ENCODE measurements at places on chromosomes 12 and 14.
A peak's percentile ranks its signal among the peaks of the same experiment; 100 is the strongest.

- DNase-seq: no peak
Measured at GRCh38 chr14:34684578-34684977, 29.8 kb downstream of the CFL2 start.

DNA sequence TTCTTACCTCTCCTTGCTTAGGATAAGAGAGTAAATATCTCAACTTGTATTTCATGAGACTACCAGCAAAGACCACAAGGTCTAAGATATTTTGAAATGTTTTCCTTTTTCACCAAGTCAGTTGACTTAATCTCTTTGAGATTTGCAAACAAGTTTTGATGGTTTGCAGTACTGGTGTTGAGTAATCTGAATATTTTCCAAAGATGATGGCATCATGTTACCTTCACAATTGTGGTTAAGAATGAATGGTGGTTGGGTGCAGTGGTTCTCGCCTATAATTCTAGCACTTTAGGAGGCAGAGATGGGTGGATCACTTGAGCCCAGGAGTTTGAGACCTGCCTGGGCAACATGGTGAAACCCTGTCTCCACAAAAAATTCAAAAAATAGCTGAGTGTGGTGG lies 225.7 kb downstream of the TMTC2 start:
- no peak for DNase-seq

DNA sequence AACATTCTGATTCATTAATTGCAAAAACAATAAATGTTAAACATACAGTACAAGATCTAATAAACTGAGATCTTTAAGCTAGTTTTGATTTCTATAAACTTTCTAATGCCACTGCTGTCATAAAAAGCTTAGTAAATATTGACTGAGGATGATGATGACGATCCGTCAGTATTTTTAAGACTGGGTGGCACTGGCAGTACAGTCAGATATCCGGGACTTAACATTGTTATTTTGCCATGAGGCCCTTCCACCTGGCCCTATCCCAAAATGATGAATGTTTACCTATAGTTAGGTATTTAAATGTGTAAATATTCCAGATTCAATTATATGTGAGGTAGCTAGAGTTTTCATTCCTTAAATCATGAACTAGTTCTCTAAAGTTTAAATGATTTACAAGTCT lies 158.5 kb downstream of the FOXA1 start:
- DNase-seq: no peak

GRCh38 chr14:49463146-49463545 lies 123.0 kb downstream of the RPS29 start:
- no peak for DNase-seq

- no peak for DNase-seq
Measured at GRCh38 chr12:81468206-81468605, 290.9 kb downstream of the PPFIA2 start.

GRCh38 chr14:68707482-68707881 lies 85.4 kb downstream of the ZFP36L1 start:
- DNase-seq: no peak

GRCh38 chr12:77938301-77938700 lies 107.6 kb downstream of the NAV3 start:
- no peak for DNase-seq

DNA sequence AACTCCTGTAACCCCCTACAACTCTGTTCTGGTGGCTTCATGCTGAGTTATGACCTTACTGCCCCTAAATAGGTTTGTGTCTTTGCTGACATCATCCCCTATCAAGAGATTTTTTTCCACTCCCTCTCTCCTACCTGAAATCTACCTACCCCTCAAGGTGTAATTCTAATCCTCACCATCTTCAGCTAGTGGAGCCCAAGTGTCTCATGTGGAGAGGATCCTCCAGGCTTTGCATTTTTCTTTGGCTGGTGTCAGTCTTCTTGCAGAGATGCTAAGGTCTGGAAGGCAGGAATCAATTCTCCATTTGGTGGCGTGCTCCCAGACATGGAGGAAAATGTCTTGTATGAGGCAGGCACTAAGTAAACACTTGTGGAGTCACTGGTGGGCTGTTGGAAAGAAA lies 74.8 kb upstream of the PRMT8 start:
- DNase-seq: no peak

- DNase-seq: no peak
Measured at GRCh38 chr12:6929466-6930452, 2.0 kb downstream of the ATN1 start.

GRCh38 chr12:102961466-102961855 lies 4.0 kb downstream of the ASCL1 start:
- DNase-seq: no peak

GRCh38 chr12:115075552-115076170 lies 391.7 kb upstream of the TBX3 start:
- no peak for DNase-seq

- no peak for DNase-seq
Measured at GRCh38 chr12:1879633-1880032, 38.8 kb downstream of the CACNA2D4 start.

DNA sequence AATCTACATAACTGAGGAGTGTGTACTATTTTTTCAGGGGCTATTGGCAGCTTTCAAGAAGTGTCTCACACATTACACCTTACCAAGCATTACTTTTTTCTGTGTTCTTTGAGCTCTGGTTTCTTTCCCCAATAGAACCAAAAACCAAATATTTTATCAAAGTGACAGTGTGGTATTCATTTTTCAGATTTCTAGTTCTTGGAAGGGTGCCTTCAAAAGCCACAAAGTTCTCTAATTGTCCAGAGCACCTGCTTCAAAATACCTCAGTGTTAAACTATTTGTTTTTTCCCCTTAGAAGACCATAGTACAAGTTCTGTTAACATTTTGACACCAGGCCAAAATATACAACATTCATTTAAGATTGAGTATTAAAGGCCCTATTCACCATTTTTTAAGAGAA lies 515.7 kb downstream of the ETNK1 start:
- no peak for DNase-seq

- no peak for DNase-seq
Measured at GRCh38 chr14:45246691-45247090, 6.3 kb downstream of the MIS18BP1 start.

GRCh38 chr14:99552572-99553216 lies 51.3 kb downstream of the CCDC85C start:
- DNase-seq: no peak

DNA sequence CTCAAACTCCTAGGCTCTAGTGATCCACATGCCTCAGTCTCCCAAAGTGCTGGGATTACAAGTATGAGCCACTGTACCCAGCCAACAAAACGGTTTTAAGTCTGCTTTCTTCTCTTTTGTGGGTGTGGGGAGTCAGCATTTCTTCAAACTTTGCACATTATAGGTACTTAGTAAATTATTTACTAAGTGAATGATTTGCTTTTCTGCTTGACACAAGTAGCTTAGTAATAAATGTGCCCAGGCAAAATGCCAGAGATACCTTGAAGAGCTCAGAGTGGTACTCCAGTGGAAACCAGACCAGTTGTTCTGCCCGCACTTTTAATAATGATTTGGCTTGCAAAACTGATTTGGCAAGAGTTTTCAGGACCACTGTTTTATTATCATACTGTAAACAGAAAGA lies 15.0 kb downstream of the DEPDC4 start:
- no peak for DNase-seq

GRCh38 chr14:105287249-105288102 lies 13.3 kb downstream of the BRF1 start:
- no peak for DNase-seq

DNA sequence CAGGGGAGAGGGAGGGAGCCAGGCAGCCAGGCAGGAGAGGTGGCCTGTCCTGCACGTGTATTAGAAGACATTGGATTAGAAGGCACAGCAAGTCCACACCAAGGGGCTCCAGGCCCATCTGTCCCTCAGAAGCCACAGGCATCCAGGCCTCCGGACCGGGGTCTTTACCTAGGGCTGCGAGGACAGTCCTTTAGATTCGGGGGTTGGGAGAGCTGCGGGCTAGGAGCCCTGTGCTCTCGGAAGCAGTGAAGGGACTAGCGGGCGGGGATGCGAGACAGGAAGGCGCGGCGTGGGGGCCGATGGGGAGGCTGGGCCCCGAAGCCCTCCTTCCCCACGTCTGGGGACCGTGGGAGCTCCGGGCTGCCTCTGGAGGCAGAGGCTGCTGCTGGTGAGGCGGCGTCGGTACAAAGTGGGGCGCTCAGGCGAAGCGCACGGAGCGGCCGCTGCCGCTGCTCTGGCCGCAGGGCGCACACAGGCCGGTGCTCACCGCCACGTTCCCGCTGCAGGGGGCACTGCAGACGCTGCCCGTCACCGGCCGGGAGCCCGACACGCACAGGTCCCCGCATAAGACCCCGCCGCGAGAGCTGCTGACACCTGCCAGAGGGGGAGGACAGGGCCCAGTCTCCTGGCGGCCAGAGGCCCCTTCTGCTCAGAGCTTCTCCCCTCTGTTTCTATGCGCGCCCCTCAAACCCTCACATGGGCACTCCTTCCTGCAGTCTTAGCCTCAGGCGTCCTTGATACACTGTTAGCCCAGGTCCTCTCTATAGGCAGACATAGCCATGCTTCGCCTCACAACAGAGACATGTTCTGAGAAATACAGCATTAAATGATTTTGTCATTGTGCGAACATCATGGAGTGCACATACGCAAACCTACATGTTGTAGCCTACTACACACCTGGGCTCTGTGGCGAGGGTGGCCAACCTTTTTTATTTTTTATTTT lies 17.3 kb downstream of the KRT7 start:
- no peak for DNase-seq

GRCh38 chr12:113443030-113443539 lies 20.9 kb downstream of the SDSL start:
- DNase-seq: no peak

- DNase-seq: no peak
Measured at GRCh38 chr14:77026930-77027537, 1.5 kb downstream of the IRF2BPL start.

DNA sequence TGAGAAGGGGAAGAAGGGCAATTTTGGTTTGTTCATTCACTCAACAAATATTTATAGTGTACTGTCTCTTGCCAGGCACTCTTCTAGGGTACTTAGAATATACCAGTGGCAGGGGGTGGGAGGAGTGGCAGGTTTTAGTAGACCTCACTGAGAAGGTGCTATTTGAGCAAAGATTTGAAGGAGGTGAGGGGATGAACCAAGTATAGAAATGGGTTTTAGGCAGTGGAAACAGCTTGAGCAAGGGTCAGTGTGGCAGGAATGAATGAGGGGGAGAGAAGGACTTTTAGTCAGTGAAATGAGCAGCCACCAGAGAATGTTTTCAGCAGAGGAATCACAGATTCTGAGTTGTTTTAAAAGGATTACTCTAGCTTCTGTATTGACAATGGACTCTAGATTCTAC lies 2.3 kb downstream of the PRIM1 start:
- no peak for DNase-seq

GRCh38 chr12:50518090-50518489 lies 13.3 kb downstream of the DIP2B start:
- no peak for DNase-seq

DNA sequence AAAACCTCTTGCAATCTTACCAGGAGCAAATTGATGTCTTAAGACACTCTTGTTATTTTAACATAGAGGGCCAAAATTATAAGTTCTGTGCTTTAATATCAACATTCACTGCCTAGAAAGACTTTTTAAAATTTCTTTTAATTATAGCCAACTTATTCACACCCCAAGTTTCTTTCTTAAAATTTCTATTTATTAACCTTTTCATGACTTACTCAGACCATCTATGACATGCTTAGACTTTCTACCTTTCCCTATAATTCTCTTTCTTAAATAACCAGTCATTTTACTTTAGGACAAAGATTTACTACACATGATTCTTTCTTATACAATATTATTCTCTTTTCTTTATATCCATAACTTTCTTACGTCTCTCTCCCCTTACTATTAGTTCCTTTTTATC lies 220.4 kb downstream of the NUBPL start:
- no peak for DNase-seq

GRCh38 chr12:106409878-106410277 lies 52.3 kb downstream of the POLR3B start:
- no peak for DNase-seq

GRCh38 chr12:51836041-51836826 lies 12.3 kb downstream of the FIGNL2 start:
- peak; percentile 46 for DNase-seq

GRCh38 chr14:54251356-54251755 lies 145.5 kb upstream of the CDKN3 start:
- no peak for DNase-seq

DNA sequence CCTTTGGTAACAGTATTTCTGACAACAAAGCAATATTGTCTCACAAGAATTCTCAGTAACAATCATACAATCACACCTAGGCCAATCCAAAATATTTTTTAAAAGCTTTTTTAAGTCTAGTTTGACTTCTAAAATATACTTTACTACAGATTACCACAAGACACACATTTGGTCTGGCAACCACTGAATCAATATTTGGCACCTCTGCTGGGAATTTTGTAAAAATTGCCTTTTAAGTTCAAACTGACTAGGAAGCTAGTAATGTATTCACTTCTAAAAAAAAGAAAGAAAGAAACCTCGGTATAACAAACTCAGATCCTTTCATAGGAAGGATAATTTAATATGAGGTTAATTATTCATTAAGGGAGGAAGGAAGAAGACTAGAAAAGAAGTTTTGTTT lies 18.2 kb upstream of the ETV6 start:
- no peak for DNase-seq

Measured in RWPE1 (cell line).